Activated T-cell treated with anti-CD3 and anti-CD28 coated beads, Interleukin-2, amount 50 U/mL, for 1 hour (primary cell): ENCODE measurements at places on chromosomes 11 and 22.
A peak's percentile ranks its signal among the peaks of the same experiment; 100 is the strongest.

DNA sequence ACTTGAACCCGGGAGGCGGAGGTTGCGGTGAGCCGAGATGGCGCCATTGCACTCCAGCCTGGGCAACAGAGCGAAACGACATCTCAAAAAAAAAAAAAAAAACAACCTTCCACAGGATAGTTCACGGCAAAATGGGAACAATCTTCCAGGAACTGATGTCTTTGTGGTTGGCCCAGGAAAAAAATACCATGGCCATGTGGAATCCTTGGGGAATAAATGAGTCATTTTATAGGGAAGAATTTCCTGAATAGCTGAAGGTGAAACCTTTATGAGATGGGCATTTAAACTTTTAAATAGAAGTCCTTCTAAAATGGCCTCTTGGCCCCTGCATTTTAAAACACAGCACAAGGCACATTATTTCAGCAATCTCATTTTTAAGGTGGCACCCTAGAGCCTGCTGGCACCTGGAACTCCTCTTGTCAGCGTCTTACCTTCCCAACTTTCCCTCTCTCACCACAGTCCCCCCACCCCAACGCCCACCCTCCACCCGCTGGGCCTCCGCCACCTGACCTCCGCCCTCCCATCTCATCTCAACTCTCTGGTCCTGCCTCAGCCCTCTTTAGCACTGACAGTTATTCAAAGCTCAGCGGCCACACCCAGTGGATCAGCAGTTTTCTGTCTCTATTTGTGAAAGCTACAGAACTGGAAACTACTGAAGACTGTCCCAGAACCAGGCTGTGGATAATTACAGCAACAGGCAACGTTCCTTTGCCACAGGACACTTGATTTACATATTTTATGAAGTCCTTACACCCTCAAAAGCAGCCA lies 43.1 kb downstream of the SCGB1A1 start:
- no peak for DNase-seq

DNA sequence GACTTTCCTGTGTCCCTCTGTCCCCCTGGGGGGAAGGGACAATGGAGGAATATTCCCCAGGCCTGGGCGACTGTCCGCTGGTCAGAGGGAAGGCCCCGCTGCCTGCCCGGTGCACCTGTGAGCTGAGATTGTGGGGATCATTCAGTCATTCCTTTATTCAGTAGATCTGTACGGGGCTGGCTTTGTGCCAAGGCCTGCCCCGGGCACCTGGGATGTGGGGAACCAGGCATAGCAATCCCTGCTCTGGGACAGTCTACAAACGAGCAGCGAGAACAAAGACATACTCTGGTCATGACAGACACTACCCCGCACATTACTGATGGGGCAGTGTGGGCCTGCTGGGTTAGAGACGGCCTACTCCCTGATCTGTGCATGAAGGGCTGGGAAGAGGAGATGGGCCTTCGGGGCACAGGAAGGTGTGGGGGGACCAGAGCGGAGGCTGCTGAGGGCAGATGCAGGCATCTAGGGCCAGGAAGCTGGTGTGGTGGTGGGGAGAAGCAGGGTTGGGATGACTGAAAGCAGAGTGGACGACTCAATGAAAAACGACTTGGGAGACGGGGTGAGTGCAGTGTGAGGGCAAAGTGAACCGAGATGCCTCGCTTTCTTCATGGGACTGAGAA lies 1.8 kb upstream of the MYO7A start:
- DNase-seq = no peak

- no peak for DNase-seq
These were observed 39.4 kb upstream of the CFAP300 start for GRCh38 chr11:102007567-102008437.

DNA sequence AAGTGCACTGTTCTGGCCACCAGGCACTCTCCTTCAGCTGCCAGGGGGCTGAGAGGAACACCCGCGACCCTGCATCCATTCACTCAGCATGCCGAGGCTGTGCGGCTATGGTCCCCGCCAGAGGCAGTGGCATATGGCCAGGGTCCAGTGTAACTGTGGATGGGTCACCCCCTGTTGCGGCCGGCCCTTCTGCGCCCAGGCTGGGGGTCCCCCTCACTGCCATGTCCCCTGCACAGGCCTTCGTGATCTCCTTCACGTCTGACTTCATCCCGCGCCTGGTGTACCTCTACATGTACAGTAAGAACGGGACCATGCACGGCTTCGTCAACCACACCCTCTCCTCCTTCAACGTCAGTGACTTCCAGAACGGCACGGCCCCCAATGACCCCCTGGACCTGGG lies 20.8 kb upstream of the FADD start:
- DNase-seq = no peak

DNA sequence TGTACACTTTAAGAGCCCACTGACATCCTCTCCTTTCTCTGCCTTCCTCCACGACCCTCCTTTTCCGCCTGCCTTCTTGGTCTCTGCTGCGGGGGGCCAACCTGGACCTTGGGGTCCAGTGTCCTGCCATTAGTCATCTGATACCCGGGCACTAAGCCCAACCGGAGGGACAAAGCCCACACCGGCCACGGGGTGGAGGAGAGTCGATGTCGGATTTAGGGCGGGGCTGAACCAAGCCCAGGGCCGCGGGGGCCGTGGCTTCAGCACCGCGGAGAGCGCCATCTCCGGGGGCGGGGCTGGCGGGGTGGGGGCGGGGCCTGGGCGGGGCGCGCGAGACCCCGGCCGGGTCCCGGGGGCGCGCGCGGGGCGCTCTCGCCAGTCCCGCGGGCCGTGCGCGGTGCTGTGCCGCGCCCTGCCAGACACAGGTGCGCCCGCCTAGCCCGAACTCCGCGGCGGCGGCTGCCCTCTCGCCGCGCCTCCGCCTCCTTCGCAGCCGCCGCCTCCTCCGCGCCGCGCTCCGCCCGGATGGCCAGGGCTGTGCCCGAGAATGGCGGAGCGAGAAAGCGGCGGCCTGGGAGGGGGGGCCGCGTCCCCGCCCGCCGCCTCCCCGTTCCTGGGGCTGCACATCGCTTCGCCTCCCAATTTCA lies at the start of gene MAPK8IP1:
TSS of gene MAPK8IP1 (plus strand) at position 378 of the 647 bp plus-strand sequence. CDS start at position 548, 170 bp downstream.
- peak; percentile 74 for DNase-seq

DNA sequence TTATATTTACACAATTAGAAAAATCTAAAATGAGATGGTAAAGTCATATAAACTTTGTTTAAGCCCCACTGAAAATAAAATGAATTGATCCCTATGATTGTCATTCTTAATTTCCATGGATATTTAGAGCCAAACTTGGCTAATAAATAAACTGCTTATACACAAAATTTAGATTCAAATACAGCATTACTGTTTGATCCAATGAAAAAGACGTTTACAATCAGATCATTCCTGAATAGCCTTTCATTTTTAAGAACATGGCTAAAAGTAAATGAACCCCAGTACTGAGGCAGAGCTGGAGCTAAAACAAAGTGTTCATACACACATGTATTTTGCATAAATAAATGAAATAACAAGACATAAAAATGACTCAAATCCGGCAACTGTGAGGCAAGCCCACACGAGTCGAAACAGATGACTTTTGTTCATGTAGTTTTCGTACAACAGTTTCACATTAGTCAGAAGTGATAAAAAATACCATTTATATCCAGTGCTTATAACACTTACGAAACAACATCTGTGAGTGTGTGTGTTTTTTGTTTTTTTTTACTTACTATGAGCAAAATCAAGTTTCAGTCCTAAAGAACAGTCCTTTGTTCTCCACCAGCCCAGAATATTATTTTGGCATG lies 386.5 kb downstream of the SOX6 start:
- DNase-seq = no peak

DNA sequence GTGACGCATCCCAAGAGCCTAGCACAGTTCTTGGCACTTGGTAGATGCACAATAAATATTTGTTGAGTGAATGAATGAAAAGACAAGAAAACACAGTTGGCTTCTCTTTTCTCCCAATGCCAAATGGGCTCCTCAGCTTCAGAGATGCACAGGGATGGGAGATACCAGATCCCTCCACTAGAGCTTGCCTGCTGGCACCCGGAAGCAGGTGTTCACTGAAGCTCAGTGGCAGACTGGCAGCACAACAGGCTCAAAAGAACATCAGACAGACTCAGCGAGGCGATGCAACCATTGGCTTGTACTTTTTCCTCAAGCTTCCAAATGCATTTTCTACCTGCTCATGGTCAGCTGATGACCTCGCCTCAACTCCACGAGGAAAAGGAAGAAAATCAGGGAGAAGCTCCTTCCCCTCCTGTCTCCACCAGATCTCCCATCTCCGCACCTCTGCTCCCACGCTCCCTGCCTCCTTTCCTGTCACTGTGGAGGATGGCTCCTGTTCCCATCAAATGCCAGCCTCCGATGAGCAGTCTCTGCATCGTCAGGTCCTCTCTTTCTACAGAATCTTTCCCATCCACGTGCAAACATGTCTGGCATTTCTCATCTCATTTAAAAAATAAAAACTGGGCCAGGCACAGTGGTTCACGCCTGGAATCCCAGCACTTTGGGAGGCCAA lies 5.8 kb downstream of the RAPSN start:
- no peak for DNase-seq

GRCh38 chr11:64874308-64875240 lies 3.8 kb downstream of the EHD1 start:
- no peak for DNase-seq

DNA sequence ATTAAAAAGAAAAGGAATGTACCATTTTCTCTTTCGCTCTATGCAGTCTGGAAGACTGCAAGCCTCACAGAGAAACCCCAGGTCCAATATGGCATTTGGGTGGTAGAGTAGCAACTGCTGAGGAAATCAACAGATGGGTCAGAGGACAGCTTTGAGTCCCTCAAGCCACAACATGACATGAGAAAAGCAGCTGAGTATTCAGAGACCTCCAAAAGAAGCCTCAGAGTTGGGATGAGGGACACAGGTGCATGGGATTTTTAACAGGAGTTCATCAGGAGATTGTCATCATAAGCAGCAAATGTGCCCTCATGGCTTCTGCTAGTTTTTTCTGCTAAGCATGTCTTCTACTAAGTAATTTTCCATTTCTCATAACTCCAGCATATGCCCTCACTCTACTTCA lies 111.6 kb downstream of the BLID start:
- DNase-seq = no peak

DNA sequence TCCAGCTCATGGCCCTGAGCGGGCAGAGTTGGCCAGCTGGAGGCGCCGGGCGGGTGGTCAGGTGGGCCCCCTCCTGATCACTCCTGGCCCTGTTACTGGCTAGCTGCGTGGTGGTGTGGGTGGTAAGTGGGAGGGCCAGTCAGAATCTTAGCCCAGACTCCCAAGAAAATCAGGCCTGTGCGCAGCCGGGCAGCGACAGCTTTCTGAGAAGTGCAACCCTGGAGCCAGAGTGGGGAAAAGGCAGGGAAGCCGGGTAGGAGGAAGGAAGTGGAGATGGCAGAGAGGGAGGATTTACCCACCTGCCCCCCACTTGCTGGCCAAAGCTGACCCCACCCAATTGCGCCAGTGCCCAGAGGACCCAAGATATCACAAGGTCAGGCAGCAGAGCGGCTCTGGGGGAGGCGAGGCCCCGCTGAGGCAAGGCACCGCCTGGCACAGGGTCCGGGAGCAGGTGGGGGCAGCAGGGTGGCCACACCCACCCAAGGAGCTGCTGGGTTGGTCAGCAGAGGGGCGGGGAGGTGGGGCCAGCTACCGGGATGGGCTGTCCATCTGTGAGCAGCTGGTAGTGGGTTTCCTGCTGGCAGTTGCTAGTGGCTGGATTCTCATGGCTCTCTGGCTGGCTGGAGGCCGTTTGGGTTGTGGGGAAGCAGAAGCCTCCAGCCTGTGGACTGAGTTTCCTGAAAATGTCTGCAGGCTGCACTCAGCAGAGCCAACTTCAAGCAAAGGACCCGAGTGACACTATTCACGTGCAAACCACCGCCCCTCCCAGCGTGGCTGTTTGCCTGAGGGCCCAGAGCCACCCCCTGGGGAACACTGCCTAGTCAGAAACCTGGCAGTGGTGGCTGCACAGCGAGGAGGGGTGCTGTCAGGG lies 196.4 kb downstream of the IGLL1 start:
- DNase-seq = no peak

DNA sequence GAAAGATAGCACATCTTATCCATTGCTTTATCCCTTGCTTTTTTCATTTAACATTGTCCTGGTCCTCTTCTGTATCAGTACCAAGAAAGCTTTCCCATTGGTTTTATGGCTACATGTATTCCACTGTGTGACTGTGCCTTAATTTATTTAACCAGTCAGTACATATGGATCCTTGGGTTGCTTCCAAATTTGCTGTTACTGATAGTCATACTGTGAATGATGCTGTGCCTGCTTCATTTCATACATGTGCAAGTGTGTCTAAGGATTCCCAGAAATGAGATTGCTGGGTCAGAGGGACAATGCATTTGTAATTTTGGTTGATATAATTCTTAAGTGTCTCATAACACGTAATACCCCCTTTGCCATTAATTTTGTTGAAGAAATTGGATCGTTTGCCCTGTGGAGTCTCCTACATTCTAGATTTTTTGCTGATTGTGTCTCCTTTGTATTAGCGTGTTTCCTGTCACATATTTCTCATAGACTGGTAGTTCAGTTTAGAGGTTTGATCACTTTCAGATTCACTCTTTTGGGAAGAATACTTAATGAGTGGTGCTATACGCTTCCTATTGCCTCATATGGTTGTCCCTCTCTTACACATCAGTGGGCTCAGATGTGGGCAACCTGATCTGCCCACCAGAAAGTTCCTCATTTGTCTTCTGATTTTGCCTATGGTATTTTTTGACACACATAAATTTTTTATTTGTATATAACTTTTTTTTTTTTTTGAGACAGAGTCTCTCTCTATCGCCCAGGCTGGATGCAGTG lies 35.3 kb downstream of the MYBPC3 start:
- no peak for DNase-seq

- DNase-seq = no peak
These were observed 7.5 kb upstream of the WEE1 start for GRCh38 chr11:9565822-9566560.

GRCh38 chr11:104337273-104337672 lies 173.3 kb upstream of the PDGFD start:
- no peak for DNase-seq

DNA sequence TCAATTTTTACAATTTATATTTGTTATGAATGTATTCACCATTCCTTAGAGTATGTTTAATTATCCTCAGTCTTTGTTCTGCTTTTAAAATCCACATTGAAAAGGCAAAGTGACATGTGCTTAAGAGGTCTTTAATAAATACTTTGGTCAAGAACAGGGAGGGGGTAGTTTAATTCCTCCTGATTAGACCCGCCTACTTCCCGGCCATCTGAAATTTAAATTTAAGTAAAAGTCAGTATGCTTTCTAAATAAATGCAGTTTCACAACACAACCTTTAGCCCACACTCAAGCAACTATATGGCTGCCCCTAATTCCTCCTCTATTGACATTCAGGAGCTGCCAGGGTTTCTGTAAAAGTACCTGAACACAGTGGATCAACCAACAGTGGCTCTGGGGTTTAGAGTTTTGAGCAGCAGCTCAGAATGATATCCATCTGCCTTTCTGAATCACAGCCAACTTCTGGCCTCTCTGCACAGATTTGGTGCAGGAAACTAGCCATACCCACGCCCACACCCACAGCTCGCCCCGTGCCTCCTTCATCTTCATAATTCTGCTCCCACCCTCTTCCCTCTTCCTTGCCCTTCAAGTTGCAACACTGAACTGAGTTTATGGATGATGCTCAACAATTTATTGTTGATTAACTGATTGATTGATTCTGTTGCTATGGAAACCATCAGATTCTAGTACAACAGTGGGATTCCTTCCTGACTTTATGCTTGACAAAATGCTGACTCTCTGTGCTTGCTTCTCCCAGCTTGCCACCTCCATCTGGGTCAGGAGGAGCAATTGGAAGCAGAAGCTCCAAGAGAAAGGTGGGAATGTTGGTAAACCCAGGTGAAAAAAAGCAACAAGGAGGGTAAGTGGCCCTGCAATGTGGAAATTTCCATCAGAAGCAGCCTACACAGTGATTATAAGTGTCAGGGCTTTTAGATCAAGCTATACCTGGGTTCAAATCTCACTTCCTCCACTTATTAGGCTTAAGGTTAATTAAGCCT lies 70.8 kb downstream of the PANX1 start:
- no peak for DNase-seq

- no peak for DNase-seq
These were observed 1342.7 kb upstream of the TENM4 start for GRCh38 chr11:80783561-80783960.
